ENCODE measurements at places on chromosomes 3 and 15. TPM values are rescaled to one million over a fixed set of nuclear protein-coding genes. Genes with fewer than 3 reads are reported as not detected.

The XCR1 gene
- 0.18 TPM for total RNA-seq

The LRRC28 gene
- total RNA-seq: 15.8 TPM

The GPX1 gene
- 118 TPM for total RNA-seq

The EHD4 gene
- 23.1 TPM for total RNA-seq

DNA sequence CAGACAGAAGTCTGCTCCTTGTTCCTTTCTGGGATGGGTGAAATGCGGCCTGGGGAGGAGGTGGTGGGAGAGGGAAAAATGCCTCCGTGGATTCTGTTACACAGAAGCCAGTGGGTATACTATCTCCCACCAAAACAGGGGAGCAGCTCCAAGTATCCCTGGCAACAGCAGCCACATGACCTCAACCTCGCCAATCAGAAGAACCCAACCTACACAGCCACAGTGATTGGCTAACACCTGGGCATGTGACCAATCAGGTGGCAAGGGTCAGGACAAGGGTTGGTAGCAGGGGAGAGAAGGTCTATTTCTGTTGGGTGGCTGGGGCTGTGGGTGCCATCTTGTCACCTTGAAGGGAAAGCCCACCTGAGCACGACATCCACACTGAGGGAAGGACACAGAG is 9.1 kb upstream of the ACAD9 start:
- DNase-seq: no peak
- H3K27ac ChIP-seq: no peak overlapping the region
- peaks cover 15% of the 10 kb centered on the region for H3K4me1 ChIP-seq
- H3K4me3 ChIP-seq: no peak overlapping the region
- no peaks in the 10 kb centered on the region for H3K36me3 ChIP-seq

The CHRM5 gene
- not detected for total RNA-seq

The PGBD4 gene
- total RNA-seq: 1.6 TPM

DNA sequence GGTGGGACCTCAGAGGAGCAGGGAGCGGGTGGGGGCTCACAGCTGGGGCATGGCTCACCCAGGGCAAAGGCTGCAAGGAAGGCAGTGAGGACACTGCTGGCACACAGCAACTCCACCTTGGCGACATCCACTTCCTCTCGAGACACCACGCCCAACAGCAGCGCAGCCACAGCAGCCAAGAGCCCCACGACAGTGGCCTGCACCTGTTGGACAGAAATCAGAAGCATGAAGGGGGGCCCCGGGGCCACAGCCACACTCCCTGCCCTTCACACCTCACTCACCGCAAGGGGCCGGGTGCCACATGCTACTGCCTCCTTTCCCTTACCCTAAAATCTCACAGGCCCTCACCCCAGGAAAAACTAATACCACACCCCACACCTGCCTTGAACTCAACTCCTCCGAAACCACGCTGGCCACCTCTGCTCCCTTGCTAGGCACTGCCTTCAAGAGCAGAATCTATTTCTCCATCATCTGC is 57.3 kb downstream of the ROPN1B start:
- H3K4me1 ChIP-seq: no peaks in the 10 kb centered on the region
- DNase-seq: no peak
- peaks cover 30% of the 10 kb centered on the region for H3K36me3 ChIP-seq
- H3K27ac ChIP-seq: no peak overlapping the region
- H3K4me3 ChIP-seq: no peak overlapping the region
- no peaks in the 10 kb centered on the region for H3K27me3 ChIP-seq

DNA sequence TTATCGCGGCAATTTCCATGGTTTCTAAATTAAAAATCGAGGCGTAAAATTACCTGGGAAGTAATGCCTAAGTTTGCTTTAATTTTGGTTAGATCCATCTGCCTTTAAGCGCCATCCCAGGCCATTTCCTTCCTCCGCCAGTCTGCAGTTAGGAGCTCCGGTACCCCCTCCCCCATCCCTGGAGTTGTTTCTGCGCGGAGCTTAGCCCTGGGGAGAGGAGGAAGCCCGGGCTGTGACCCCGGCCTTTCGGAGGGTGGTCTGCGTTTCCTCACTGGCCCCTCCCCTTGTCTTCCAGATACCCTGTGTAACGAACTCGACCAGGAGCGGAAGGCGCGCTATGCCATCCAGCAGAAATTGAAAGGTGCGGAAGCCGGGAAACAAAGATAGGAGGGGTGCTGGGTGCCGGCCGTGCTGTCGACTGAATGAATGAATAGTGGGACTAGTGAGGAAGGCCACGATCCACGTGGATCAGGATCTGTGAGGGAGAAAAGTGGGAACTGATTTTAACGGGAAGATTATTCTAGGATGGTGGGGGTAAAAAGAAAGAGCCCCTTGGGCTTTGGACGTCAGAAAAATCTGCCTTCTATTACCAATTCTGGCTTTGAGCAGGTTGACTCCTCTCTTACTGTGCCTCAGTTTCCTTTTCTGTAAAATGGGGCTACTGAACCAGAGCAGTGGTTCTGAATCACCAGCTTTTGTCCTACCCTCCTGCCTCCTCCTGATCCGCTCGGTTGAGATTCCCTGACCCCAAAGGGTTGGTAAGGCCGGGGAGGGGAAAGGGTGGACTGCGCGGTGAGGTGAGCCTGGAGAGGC is 6.7 kb downstream of the RNU6-1 start:
- peaks cover 89% of the 10 kb centered on the region for H3K27me3 ChIP-seq
- DNase-seq: no peak
- H3K36me3 ChIP-seq: no peaks in the 10 kb centered on the region
- peak overlapping the region; percentile 25 for H3K4me3 ChIP-seq

DNA sequence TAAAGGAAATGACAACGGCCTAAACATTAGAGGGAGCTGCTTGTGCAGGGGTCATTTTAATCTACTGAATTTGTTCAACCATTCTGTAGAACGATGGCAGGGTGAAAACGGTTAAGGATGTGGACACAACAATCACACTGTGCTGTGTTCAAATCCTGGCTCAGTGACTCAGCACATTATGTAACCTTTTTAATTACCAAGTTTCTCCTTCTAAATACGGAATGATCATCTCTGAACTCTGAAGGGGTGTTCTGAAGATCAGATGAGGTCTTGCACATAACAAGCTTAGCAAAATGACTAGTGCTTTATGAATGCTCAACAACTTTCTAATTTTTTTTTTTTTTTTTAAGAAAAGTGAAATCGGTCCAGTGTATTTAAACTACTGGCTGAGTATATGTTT is 592.8 kb downstream of the FOXP1 start:
- no peak for DNase-seq
- H3K4me3 ChIP-seq: no peak overlapping the region
- no peaks in the 10 kb centered on the region for H3K27me3 ChIP-seq

GRCh38 chr3:101861212-101861788 is 12.0 kb downstream of the NFKBIZ start:
- no peaks in the 10 kb centered on the region for H3K27me3 ChIP-seq
- no peaks in the 10 kb centered on the region for H3K4me1 ChIP-seq
- H3K27ac ChIP-seq: no peak overlapping the region
- no peak for DNase-seq
- H3K4me3 ChIP-seq: no peak overlapping the region

GRCh38 chr3:179236669-179237301 is 14.1 kb downstream of the KCNMB3 start:
- DNase-seq: no peak
- H3K27ac ChIP-seq: no peak overlapping the region
- H3K4me3 ChIP-seq: no peak overlapping the region

DNA sequence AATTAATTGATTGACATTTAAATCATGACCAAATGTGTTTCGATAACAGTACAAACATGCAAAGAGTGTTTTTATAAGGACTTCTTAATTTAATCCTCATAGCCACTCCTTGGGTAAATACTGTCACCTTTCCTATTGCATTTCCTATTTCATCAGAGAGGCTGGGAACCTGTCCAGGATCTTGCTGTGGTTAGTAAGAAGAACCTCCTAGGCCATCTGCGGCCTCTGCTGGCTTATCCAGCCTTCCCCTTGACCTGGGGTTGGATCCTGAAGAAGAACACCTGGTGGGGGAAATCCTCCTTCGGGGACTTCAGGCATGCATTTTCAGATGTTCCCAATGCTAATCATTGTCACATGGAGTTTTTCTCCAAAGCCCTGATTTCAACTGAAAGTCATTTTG is 25.5 kb downstream of the GLDN start:
- H3K27ac ChIP-seq: no peak overlapping the region
- DNase-seq: peak; percentile 82
- no peak overlapping the region for H3K4me3 ChIP-seq

DNA sequence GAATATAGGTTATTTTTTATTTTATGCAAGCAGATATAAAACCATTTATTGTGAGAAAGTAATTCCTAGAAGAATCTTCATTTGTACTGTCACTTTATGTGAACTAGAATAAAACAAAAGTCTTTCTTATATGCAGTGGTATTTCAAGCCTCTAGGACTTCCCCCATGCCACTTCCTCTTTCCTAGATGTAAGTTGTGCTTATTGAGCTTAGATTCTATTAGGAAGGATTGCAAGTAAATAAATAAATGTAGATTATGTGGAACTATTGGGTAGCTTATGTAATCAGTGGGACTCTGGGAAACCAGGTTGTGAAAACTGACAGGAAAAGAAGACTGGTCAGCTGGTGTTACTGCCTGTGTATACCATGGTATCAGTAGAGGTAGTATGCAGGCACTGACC is 169.7 kb downstream of the RSRC1 start:
- peak; percentile 5 for DNase-seq
- H3K4me3 ChIP-seq: no peak overlapping the region
- H3K27me3 ChIP-seq: no peaks in the 10 kb centered on the region
- H3K27ac ChIP-seq: no peak overlapping the region
- no peaks in the 10 kb centered on the region for H3K4me1 ChIP-seq
- H3K36me3 ChIP-seq: no peaks in the 10 kb centered on the region

The GRK7 gene
- total RNA-seq: 0.04 TPM

The NUDT16 gene
- 10.5 TPM for total RNA-seq

GRCh38 chr15:84598250-84598649 is 2.6 kb upstream of the ZSCAN2 start:
- H3K27me3 ChIP-seq: no peaks in the 10 kb centered on the region
- H3K36me3 ChIP-seq: no peaks in the 10 kb centered on the region
- H3K27ac ChIP-seq: peak overlapping the region; percentile 42
- peak; percentile 69 for DNase-seq
- H3K4me3 ChIP-seq: no peak overlapping the region

DNA sequence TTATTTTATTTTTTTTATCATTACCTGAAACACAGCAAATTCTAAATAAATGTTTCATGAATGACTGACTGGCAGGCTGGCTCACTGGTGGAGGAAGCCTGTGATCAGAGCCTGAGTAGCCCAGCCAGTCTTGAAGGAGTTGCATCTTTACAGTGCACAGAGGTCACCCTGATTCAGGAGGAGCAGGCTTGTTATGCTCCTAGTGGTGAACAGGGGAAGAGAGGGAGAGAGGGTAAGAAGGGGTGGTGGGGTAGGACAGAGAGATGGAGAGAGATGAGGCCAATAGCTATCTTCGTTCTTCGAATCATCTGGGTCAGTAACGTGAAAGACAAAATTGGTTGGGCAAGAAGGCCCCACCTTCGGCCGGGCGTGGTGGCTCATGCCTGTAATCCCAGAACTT is 202.6 kb upstream of the MCTP2 start:
- no peak overlapping the region for H3K4me3 ChIP-seq
- no peaks in the 10 kb centered on the region for H3K27me3 ChIP-seq
- H3K4me1 ChIP-seq: no peaks in the 10 kb centered on the region

- H3K4me3 ChIP-seq: no peak overlapping the region
- H3K27ac ChIP-seq: peak overlapping the region; percentile 10
- DNase-seq: peak; percentile 56
- H3K4me1 ChIP-seq: peaks cover 34% of the 10 kb centered on the region
- no peaks in the 10 kb centered on the region for H3K36me3 ChIP-seq
- H3K27me3 ChIP-seq: peaks cover 2% of the 10 kb centered on the region
Observed at GRCh38 chr3:122948408-122948807, 79.2 kb downstream of the SEMA5B start.

DNA sequence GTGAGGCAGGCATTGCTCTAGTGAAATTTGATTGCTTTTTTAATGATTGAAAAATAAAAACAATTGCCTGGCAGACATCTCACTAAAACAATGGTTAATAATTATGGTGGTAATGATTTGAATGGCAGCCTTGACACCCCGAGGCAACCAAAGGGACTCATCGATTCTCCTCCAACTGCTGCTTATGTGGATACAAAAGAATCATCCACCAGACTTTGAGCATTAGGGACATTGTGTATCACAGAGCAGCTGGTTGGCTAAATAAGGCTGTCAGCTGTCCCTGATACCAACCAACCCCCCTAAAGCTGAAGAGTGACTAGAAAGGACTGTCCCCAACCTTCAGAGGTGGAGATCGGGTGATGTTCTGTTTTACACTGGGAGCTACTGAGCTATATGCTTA is 1.7 kb upstream of the CD47 start:
- H3K27me3 ChIP-seq: peaks cover 9% of the 10 kb centered on the region
- no peaks in the 10 kb centered on the region for H3K36me3 ChIP-seq
- peak; percentile 29 for DNase-seq
- H3K27ac ChIP-seq: peak overlapping the region; percentile 74
- peak overlapping the region; percentile 7 for H3K4me3 ChIP-seq
- peaks cover 13% of the 10 kb centered on the region for H3K4me1 ChIP-seq

Data from muscle of leg (tissue), 16 donors.